Inflammatory macrophage treated with lipopolysaccharide for 4 hours (primary cell): ENCODE measurements at places on chromosomes 1 and 21.

DNA sequence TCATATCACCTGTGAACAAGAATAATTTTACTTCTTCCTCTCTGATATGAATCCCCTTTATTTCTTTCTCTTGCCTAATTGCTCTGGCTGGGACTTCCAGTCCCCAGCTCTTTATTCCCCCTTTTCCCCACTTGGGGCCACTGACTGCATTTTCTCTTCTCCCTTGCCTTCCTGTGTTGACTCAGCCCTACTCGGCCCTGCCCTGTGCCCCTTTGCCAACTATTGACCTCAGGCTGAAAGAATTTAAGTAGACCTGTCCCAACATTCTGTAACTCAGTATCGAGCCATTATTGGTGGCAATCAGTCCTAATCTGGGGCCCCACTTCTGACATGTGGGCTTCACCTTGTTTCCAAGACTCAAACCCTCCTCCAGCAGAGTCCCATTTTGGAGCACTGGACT is 60.6 kb upstream of the STUM start:
- DNase-seq: no peak

GRCh38 chr1:108644984-108645383 is 15.9 kb downstream of the HENMT1 start:
- no peak for DNase-seq

- no peak for DNase-seq
These were observed 261.9 kb downstream of the RYR2 start for GRCh38 chr1:237303929-237304328.

GRCh38 chr1:192159781-192160180 is 1.5 kb downstream of the RGS18 start:
- peak; percentile 49 for DNase-seq

- DNase-seq: peak; percentile 68
These were observed 29.7 kb downstream of the SCCPDH start for GRCh38 chr1:246753670-246754535.
